Foreskin keratinocyte (primary cell): ENCODE measurements at places on chromosomes 2 and 18. TPM values are rescaled to one million over a fixed set of nuclear protein-coding genes. Genes with fewer than 3 reads are reported as not detected.
A peak's percentile ranks its signal among the peaks of the same experiment; 100 is the strongest.

GRCh38 chr2:44949329-44950151 is 8.0 kb downstream of the SIX3 start:
- DNase-seq: no peak

GRCh38 chr2:23002234-23002633 is 382.7 kb upstream of the KLHL29 start:
- no peak for DNase-seq

DNA sequence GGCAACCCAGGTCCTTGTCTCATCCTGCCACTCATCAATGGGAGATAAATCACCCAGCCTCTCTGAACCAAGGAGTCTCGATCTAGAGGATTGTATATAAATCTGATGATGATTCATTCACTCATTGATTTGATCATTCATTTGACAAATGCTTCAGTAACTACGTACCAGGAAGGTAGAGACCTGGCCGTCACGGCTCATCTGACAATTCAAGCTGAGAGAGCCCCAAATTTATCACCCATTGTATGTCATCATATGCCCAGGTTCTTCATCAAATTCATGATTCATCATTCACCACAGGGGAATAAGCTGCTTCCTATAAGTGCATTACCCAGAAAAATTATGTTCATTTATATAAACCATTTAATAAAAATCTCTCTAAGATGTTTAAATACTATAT is 116.9 kb downstream of the FAM161A start:
- no peak for DNase-seq

- no peak for DNase-seq
Observed at GRCh38 chr2:191204433-191204832, 40.8 kb upstream of the MYO1B start.

Gene FSIP2
- total RNA-seq: 0.04 TPM in 1 of 2 replicates, not detected in the other

GRCh38 chr2:67825476-67825875 is 237.3 kb downstream of the C1D start:
- peak; percentile 26 for DNase-seq

DNA sequence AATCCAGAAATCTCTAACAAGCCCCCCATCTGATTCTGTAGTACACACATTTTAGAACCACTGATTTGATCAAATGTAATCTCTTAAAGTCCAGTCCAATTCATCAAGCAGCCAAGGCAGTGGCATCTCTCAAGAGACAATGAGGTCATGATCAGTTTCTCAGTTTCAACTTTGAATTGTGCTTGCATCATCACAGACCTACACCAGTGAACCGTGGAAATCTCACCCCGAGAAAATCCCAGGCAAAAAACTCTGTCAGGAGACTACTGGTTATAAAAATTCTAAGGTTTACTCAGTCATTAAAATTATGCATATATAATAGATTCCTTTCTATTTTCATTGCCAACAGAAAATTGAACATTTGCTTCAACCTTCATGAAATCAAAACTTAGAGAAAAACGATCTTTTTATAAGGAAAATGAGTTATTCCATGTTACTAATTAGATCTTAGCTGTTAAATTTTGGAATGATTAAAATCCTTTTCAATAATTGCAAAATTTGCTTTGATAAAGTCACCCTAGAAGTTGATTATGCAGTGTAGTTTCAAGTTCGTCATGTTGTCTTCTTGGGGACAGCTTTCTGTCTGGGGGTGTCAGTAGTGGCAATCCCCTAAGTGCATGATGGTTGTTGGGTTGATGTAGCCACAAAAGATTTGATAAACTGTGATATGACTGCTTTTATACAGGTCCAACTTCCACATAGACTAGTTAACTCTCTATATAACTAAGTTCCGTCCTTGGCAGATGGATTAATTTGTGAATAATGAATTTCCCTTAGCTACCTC is 235.0 kb downstream of the CAMKMT start:
- DNase-seq: no peak

Gene TXNDC9
- total RNA-seq: 64.3 and 66.7 TPM in 2 replicates

- no peak for DNase-seq
Observed at GRCh38 chr18:28269750-28270149, 92.8 kb upstream of the CDH2 start.

Gene C2orf15
- total RNA-seq: 0.44 and 0.60 TPM in 2 replicates

DNA sequence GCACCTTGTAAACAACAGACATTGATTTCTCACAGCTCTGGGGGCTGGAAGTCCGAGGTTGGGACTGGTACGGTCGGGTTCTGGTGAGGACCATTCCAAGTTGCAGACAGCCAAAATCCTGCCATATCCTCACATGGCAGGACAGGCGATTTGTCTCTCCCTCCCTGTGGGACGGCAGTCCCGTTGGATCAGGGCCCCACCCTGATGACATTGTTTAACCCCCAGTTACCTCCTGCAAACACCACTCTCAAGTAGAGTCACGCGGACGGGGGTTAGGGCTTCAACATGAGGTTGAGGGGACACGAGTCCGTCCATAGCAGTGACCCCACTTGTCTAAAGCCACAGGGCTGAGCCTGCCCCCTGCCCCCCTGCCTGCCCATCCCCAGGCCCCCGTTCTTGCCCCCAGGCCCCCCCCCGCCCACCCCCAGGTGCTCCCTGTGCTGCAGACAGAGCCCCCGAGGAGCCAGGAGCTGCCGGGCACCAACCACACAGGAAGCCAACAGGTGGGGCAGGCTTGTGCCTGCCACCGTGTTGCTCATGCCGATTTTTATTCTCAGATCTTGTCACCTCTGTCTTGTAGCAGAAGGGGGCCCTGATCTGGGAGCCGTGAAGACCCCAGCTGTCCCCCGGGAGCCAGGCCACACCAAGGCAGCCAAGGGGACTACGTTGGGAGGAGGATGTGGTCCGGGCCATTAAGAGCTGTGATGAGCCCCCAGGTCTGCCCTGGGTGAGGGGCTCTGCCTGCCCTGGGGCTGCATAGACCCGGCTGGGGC is 82.2 kb downstream of the NFATC1 start:
- DNase-seq: no peak

- DNase-seq: peak; percentile 32
Observed at GRCh38 chr2:179614121-179614520, 247.3 kb downstream of the ZNF385B start.

GRCh38 chr18:54217624-54218023 is 6.8 kb downstream of the MBD2 start:
- no peak for DNase-seq

- no peak for DNase-seq
Observed at GRCh38 chr2:137951586-137951985, 12.7 kb upstream of the HNMT start.

GRCh38 chr2:85318222-85319074 is 9.3 kb downstream of the TGOLN2 start:
- DNase-seq: peak; percentile 40

- DNase-seq: no peak
Observed at GRCh38 chr2:229372207-229372606, 101.1 kb upstream of the PID1 start.

GRCh38 chr2:241818229-241818942 is 9.4 kb downstream of the NEU4 start:
- no peak for DNase-seq

Gene HYCC2
- total RNA-seq: 7.8 and 9.4 TPM in 2 replicates

Gene COQ10B
- total RNA-seq: 17.1 and 18.4 TPM in 2 replicates

- DNase-seq: no peak
Observed at GRCh38 chr18:4851301-4851976, 345.6 kb downstream of the AKAIN1 start.

Gene MEX3C
- total RNA-seq: 57.0 and 66.5 TPM in 2 replicates

- DNase-seq: no peak
Observed at GRCh38 chr2:43406651-43407279, 180.4 kb upstream of the ZFP36L2 start.

- DNase-seq: no peak
Observed at GRCh38 chr2:128714285-128714684, 395.6 kb upstream of the HS6ST1 start.
